ENCODE measurements at places on chromosomes 13 and 19.

- DNase-seq, result no peak
Measured at GRCh38 chr13:33119022-33119781, 103.0 kb downstream of the KL start.

GRCh38 chr13:96741779-96742178 lies 252.5 kb downstream of the OXGR1 start:
- DNase-seq, result no peak

DNA sequence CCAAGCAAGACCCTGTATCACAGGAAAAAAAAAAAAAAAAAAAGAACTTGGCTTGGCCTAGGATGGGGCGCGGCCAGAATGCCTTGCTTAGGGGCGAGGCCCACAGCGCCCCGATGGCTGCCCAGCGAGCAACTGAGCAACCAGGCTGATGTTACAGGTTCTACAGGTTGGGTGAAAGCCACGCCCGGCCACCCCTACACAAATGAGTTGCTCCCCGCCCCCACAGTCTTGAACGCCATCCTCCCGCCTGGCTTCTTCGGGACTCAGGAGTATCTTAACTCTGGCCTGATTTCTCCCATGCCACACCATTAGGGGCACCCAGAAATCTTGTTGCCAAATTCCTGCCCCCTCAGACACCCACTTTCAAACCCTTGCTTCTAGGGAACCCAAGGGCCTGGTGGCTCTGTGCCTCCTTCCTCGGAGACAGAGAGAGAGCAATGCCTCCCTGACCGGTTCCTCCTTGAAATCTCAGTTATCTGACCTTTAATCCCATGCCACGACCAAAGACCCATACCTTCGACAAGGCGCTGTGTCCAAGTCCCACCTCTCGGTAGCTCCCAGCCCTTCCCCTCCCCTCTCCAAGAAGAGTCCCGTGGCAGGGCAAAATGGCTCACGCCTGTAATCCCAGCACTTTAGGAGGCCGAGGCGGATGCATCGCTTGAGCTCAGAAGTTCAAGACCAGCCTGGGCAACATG lies 1.1 kb upstream of the CBLC start:
- DNase-seq, result no peak

DNA sequence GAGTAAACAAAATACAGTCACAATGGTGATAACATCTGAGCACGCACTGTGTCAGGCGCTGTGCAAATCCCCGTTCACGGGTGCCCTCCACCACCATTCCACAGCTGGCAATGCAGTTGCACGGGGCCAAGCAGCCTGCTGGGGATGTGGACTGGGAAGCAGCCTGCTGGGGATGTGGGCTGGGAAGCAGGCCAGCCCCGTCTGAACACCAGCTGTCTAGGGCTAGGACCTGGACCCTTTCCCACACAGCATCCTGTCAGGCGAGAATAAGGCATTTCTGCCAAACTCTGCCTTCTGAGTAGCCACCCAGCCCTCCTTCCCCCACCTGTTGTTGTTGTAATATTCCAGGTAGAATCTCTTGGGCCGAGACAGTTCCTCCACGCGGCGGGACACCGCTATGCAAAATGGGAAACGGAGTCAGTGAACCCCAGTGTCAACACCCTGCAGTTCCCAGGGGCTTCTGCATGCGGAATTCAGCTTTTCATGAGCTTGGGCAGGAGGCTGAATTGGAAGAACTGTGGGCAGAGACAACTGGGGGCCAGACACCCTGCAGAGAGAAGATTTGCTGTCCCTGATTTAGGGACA lies 27.8 kb upstream of the MIER2 start:
- DNase-seq, result no peak

- no peak for DNase-seq
Measured at GRCh38 chr13:109180905-109181425, 551.6 kb downstream of the MYO16 start.

DNA sequence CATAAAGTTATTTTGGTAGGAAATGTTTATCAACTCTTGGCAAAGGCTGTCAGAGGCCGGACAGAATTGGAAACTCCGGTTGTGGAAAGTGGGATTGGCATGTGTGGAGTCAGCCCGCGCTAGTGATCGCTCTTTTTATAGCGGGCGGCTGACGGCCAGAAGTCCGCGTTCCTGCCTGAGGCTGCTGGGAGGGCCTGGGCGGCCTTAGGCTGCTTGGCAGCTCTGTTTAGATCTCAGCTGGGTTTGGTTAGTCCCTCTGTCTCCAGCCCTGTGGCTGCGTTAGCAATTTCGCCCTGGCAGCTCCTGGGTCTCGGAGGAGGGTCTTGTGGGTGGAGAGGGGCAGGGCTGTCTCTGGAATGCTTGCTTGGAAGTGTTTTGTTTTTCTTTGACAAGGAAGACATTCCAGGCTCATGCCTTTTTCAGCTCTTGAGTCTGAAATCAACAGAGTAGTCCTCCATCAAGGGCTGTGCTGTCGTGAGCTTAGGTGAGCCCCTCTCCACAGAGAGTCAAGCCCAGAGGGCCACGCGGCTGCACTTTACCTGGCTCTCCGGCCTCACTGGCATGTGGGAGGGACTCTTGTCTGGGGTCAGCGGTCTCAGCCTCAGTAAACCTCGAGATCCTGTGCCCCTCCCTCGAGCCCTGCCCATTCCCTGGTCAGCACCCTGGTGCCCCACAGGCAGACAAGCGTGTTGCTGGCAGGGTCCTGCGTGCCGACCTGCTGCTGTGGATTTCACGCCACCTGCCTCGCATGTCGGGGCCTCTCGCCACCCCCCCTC lies 22.5 kb downstream of the DOT1L start:
- DNase-seq, result no peak

- DNase-seq, result no peak
Measured at GRCh38 chr19:11018179-11018578, 57.3 kb downstream of the SMARCA4 start.

- DNase-seq, result no peak
Measured at GRCh38 chr19:2547033-2547680, 71.2 kb downstream of the GADD45B start.

GRCh38 chr13:38103851-38104250 lies 234.3 kb upstream of the TRPC4 start:
- DNase-seq, result no peak

- DNase-seq, result peak; percentile 71
Measured at GRCh38 chr19:40716031-40716481, 630 bp downstream of the COQ8B start.

- DNase-seq, result no peak
Measured at GRCh38 chr13:33235078-33235477, 50.5 kb downstream of the STARD13 start.

- DNase-seq, result no peak
Measured at GRCh38 chr19:44757735-44758505, 9.4 kb downstream of the BCL3 start.

DNA sequence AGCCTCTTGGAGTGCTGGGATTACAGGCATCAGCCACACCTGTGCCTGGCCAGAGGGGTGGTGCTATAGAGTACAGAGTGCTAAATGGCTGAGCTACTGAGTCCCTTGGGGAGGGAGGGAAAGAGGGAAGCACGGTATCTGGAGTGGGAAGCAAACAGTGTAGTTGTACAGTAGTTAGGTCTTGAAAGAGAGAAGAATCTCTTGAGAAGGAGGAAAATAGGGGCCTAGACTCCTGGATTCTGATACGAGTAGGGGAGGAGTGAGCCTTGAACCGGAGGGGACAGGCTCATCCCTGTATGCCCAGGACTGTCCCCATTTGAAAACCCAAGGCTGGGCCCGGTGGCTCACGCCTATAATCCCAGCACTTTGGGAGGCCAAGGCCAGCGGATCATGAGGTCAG lies 5.1 kb downstream of the MYADM start:
- DNase-seq, result no peak

Measured in stimulated activated CD8-positive, alpha-beta memory T cell treated with anti-CD3 and anti-CD28 coated beads, Interleukin-4, amount 100 ng/mL, for 4 hours (primary cell).